ENCODE measurements at places on chromosomes 11 and 22.

- DNase-seq: no peak
Observed at GRCh38 chr11:29900382-29900781, 116.4 kb downstream of the KCNA4 start.

- no peak for DNase-seq
Observed at GRCh38 chr11:130531061-130531460, 82.6 kb downstream of the ADAMTS15 start.

DNA sequence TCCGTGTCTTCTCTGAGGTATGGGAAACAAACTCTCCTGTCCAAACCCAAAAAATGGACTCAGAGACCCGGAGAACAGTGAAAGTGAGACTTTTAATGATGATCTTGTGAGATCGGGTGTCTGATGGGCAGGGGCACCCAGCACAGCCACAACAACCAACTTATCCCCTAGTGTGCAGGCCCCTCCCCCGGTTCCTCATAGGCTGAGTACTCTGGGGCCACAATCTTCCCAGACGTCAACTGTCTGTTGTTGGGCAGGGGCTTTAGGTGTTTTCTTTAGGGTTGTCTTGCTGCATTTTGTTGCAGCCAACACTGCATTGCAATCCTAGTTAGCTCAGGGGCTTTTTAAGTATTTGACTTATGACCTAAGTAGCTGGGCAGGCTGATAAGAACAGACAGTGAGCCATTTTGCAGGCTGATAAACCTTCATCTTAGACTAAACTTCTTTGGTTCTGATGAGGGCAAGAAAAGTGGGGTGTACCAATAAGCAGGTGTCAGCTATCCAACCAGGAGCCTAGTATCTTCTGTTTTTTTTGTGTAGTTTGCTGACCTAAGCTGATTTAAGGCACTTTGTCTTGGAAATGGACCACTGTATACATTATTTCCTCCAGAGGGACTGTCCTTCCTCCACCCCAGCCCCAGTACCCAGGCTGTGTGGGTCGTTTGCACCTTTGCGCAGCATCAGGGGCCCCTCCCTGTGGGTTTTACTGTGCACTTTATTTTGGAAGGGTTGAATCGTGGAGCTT lies 1323.6 kb downstream of the TBC1D22A start:
- DNase-seq: no peak

GRCh38 chr11:111795334-111795985 lies 29.3 kb upstream of the PPP2R1B start:
- no peak for DNase-seq

DNA sequence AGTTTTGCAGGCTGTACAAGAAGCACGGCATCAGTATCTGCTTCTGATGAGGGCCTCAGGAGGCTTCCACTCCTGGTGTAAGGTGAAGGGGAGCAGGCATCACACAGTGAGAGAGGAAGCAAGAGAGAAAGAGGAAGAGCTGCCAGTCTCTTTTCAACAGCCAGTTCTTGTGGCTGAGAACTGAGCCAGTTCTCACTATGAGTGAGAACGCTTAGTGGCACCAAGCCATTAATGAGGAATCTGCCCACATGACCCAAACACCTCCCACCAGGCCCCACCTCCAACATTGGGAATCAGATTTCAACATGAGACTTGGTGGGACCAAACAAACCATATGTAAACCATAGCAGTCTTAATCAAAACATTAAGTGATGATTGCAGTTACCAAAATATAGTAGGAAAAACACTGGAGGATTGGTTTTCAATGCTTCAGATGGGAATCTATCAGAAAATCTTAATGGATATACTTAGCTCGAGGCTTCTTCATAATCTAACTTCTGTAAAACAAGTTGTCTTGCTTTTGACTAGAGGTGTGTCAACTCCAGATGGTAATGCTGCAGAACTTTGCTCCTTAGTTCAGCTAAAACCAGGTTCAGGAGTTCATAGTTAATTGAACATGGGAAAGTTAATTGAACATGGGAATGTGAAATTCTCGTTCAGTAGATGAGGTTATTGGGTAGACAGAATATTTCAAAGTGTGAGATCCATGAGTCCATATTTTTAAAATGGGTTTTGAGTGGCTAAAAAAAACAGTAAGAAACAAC lies 12.2 kb downstream of the FAR1 start:
- DNase-seq: no peak

DNA sequence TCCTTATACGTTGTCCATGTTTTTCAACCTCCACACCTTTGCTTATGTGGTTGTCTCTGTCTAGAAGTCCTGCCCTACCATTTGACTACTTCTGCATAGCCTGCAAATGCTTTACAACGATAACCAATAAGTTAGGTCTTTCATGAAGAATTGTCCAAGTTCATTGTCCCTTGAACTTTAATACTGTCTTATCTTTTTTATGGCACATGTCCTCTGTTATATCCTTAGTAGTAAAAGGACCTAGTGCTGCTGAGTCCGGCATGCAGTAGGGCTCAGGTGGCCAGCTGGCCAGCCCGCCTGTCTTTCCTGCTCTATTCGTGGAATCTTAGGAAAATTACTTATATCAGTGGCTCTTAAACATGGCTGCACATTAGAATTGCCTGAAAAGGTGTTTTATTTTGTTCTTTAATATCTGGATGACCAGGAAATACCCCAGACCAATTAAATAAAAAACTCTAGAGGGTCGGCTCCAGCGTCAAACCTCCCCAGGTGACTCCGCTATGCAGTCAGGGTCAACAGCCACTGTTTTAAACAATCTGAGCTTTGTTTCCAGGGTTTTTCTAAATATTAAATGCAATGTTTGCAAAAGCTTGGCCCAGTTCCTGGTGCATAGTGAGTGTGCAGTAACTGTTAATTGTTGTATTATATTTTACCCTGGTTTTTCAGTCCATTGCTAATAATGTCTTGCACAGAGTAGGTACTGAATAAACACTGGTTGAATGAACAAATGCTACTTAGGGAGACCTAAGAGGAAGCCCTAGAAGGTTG lies 64.6 kb upstream of the SESN3 start:
- no peak for DNase-seq

GRCh38 chr22:44623771-44624510 lies 78.1 kb upstream of the PRR5 start:
- DNase-seq: no peak

All from omental fat pad (tissue), 4 donors.